Activated T-cell treated with anti-CD3 and anti-CD28 coated beads for 48 hours (primary cell): ENCODE measurements at places on chromosomes 7 and 10.
A peak's percentile ranks its signal among the peaks of the same experiment; 100 is the strongest.

DNA sequence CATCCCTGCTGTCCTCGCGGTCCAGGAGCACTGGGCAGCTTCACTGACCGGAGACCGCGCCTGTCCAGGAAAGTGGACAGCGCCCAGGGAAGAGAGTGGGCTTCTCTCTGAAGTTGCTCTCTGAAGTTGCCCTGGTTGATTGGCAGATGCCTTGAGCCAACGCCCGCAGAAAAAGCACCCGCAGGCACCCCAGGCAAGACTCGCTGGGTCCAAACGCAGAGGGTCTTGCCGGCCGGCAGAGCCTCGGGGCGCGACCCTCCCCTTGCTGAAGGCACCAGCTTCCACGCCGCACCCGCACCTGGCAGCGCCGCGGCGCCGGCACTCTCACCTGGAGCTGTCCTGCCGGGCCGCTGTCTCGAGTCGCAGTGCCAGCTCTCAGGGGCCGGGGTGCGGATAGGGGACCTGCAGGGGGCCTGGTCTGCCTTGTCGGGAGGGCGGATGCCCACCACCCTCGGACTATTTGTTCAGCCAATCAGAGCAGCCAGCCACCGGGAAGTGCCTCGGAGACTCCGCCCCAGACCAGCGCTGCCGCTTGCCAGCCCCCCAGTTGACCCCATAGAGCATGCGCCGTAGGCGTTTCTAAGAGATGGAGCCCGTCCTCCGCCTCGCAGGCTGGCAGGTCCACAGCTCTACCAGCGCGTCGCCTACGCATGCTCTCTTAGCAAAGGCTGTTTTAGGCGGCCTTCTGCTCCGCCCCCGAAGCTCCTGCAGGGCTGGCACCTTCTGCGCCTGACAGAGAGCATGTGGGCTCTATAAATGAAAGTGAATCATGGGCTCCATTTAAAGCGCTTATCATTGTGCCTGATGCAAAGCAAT, at the start of gene LIPA:
TSS of gene LIPA (minus strand) at position 367 of the 816 bp plus-strand sequence. CDS start 4,127 bp downstream, outside the sequence.
- peak; percentile 88 for DNase-seq

DNA sequence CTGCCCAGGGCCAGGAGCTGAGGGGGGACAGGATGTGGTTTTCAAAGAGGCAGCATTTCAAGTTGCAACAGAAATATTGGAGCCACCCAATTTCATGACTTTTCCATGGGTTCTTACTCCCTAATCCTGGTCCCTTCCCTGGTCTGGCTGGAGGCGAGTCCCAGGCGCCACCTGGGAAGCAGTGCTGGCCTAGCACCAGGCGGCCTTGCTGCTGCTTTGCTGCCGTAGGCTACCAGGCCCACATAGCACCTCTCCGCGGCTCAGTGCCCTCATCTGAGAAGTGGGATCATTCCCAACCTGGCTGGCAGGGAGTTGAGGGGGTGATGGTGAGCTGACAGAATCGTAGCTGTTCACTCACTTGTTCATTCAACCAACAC, 33.7 kb downstream of the ZMIZ1 start:
- DNase-seq = no peak

DNA sequence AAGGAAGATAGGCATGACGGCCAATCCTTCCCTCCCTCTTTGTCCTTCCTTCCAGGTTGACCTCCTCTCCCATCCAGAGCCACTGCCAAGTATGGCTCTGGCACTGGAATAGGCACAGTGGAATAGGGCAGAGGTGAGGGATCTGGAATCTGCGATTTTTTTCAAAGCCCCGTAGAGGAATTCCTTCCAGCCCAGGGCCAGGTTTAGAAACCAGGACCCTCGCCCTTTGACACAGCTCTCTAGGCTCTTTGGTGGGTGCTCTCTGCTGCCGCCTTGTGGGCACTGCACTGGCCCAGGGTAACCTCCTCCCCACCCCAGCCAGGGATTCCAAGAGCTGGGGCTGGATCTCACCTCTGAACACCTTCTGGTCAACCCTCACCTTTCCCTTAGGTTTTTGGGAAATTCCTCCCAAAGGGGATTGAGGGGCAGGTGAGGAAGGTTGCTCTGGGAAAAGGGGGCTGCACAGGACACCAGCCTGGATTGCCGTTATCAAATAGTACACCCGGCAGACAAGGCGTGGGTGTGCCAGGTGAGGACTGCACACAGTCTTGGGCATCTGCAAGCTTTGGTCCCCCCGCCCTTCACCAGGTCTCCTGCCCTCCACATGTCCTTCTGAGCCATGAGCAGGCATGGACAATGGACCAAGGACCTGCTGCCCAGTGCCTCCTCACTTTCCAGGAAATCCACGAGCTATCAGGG, 22.8 kb downstream of the C10orf105 start:
- DNase-seq = peak; percentile 62

DNA sequence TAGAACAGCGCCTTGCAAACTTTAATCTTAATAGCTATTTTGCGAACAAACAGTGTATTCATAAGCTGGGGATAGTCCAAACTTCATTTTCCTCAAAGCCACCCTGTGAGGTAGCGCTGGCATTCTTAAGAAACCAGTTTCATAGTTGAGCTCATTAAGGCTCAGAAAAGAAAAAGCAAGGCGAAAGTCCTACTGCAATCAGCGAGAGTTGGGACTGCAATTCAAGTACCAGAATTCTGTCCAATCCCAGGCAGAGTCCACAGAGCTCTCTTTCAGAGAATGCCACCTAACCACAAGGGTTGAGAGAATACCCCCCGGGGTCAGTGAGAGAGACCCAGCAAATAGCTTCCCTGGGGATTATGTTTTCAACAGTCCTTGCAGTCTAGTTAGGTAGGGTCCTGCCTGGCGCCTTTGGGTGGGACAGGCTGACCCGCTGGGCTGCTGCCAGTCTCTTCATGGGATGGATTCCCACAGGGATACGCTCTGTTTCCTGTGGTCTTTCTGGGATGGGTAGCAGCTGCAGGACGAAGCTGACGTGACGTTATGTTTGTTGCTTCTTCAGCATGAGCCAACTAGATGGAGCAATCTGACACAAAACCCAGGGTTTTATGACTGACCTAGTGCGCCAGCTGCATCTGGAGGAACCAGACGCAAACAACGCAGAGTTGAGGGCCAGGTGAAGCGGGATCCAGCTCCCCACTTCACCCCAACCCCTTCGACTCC, 16.0 kb downstream of the BMPER start:
- DNase-seq = no peak

GRCh38 chr10:103638948-103639347, 145.4 kb downstream of the NEURL1 start:
- no peak for DNase-seq

DNA sequence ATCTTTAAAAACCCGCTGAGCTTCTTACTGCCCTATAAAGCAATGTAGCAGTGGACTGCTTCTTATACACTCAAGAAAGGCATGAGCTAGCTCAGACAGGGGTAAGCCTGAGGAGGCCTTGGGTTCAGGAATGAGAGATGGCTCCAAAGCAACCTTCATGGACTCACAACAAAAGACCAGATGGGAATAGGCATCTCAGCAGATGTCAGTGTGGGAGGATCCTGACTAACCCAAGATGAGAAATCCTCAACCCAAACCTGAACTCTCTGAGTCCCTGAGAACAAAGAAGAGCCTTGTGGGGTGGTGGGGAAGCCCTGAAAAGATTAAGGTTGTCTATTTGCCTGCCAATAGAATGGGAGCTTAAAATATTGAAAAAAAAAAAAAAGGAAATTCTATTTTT, 807.4 kb downstream of the KCNMA1 start:
- DNase-seq = no peak

DNA sequence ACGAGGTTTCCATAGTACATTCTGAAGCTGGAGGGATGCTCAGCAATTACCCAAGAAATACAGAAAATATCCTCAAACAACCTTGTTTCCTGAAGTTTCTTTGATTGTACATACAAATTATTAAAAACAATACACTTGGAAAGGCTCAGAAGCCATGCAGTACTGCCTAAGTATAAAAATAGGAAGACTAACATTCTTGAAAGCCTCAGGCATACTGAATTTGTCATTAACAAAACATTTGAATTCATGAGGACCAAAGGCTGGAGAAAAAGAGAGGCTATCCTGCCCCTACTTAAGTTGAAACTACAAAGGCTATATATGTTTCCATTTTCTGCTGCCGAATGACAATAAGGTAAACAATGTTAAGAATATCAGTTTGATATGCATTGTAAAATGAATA, 54.3 kb upstream of the SGCE start:
- no peak for DNase-seq

DNA sequence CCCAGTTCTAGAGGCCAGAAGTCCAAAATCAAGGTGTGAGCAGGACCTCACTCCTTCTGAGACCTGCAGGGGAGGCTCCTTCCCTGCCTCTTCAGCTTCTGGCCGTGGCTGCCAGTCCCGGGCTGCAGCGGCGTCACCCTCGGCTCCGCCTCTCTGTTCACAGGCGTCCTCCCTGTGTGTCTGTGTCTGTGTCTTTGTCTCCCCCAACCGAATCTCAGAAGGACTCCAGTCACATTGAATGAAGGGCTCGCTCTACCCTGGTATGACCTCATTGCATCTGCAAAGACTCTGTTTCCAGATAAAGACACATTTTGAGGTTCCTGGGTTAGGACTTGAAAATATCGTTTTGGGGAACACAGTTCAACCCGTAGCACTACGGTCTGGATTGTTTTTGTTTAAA, 33.1 kb upstream of the GALNT11 start:
- DNase-seq = peak; percentile 23

GRCh38 chr7:45983720-45984255, 62.7 kb upstream of the IGFBP3 start:
- no peak for DNase-seq

DNA sequence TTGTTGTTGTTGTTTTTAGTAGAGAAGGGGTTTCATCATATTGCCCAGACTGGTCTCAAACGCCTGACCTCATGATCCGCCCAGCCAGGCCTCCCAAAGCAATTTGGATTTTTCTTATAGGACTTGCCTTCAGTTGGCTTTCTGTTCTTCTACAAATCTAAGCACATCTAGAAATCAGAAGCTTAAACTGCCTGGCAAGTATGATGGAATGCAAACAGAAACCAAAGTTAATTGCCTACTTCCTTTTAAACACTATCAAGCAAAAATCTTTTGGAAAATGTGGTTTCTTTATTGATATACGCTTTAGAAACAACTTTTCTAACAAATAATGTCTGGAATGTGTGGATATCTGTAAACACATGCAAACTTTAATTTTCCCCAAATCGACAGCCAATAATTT, 64.9 kb downstream of the USP6NL start:
- no peak for DNase-seq
